ENCODE measurements at places on chromosomes 3 and 15.

DNA sequence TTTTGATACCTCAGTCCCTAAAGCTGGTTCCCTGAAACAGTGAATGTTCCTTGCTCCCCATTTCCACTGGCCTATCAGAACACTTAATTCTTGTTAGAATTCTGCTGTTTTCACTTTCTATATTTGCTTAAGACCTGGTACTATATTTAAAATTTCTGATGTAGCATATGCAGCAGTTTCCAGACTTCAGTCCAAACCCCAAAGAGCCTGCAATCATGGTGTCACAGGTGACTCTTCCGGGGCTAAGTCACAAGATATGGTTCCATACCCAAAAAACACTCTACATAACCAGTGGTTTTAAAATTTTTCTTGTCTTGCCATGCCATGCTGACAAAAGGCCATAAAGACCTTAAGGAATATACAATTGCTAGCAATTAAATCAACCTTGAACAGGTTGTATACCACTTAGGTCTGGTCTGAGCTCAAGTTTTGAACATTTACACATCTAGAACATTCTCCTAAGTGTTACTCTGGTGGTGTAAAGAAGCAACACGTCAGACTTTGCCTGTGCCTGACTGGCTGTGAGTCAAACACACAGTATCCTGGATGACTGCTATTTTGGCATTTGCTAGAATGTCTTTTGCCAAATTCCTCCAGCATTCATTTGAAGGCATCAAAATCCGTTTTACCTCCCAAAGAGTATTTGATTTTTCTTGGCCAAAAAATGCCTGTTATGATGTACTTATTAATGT, 160.0 kb downstream of the FRMD5 start:
- DNase-seq = no peak

GRCh38 chr3:149299938-149300801, 33.3 kb downstream of the TM4SF18 start:
- DNase-seq = peak; percentile 87

DNA sequence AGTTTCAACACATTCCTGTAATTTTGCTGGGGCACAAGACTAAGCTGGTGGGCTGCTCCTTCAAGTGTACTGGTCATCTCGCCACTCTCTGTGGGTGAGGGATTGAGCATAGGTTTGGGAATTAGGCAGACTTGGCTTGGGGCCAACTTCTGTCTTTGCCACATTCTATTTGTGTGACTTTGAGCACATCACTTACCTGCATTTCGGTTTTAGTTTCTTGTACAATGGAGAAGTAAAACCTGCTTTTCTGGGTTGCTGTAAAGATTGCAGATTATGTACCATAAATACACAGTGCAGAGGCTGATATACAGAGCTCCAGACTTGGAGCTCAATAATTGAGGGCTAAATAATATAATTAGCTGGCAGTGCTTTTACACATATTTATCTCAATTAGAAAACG, 162.1 kb downstream of the C3orf38 start:
- DNase-seq = no peak

- DNase-seq = no peak
These were observed 53.7 kb downstream of the TPRG1 start for GRCh38 chr3:189225431-189225830.

- DNase-seq = no peak
These were observed 45.9 kb downstream of the P3H2 start for GRCh38 chr3:190074817-190075216.

GRCh38 chr15:35123743-35124142, 38.6 kb upstream of the NANOGP8 start:
- DNase-seq = no peak

DNA sequence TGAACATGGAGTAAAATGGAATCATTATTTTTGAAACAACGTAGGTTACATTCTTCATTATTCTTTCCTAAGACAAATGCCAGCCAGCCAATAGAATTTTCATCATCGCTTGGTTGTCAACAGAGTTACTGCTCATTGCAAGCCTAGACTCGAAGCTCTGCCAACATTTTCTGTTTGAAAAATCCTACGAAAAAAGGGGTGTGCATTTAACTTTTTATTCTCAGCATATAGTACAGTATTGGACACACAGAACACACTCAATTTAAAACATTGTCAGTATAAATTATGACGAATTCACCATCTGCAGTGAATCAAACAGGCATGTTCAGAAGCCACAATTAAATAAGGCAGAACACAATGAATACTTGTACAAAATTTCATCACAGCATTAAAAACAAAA, 232.1 kb downstream of the NR1D2 start:
- DNase-seq = no peak

DNA sequence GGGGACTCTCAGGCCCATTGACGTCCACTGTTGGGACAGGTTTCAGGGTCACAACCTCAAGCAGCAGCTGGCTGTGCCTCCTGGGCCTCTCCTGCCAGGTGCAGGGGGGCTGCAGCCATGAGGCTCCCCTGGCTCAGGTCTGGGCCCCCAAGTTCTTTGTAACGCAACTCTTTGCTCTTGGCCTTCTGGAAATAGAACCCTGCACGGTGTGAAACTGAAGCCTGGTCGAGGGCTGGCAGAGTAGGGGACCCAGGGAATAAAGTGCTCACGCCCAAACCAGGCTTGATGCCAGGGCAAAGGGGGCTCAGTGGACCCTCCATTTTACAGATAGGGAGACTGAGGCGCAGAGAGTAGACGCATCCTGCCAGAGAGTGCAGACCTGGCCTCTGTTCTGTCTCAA, 771 bp downstream of the CALML4 start:
- DNase-seq = no peak

GRCh38 chr3:169260296-169260695, 403.2 kb downstream of the MECOM start:
- no peak for DNase-seq

DNA sequence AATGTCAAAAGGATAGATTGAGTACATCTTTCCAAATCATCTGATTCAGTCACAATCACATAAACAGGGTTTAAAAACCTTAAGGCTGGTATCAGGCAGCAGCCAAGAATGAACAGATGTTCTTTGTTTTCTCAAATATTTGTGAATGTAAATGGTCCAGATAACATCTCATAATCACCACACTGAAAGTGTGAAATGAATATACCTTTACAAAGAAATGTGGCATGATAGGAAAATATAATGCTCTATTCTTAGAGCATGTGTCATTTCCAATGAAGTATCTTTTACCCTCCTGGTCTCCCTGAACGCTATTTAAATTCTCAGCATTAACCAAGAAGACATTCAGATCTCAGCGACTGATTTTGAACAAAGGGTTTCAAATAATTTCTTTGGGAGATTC, 8.8 kb upstream of the ACTC1 start:
- no peak for DNase-seq

GRCh38 chr3:137641879-137642704, 122.0 kb upstream of the SOX14 start:
- no peak for DNase-seq

- DNase-seq = no peak
These were observed 29.3 kb downstream of the SLC4A7 start for GRCh38 chr3:27454914-27455313.

- no peak for DNase-seq
These were observed 33.1 kb upstream of the SI start for GRCh38 chr3:165111401-165111800.

GRCh38 chr3:23612296-23612891, 193.4 kb upstream of the UBE2E1 start:
- DNase-seq = no peak

DNA sequence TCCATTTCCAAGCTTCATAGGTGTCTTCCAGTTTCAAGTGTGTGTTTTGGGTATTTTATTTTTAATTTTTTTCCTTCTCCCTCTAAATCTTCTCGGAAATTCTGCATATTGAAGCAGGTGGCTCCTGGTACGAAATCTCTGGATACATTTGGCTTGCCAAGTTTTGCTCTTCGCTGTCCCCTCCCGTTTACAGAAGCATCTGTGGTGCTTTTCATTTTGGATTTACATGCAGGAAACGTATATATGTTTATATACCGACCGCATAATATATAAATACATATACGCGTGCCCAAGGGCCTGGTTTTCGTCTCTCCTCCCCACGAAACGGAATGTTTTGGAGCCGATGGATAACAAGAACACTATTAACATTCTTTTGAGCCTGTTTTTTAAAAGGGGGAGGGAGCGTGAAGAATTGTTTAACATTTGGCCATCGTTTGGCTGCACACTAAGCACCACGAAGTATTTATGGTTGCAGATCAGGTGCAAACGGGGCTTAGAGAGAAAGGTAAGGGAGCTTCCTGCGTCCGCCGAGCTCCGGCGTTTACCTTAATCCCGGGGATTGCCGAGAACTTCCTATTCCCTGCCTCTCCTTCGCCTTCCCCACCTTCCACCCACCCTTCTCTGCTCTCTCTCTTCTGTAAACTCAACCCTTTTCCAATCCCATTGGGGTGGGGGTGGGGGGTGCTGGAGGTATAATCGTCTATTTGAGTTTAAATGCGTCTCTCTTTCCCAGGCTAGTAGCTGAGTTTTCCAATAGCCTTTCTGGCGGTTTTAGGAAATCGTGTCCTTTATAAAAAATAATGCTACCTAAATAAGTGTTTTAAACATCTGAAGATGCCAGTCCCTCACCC, 1.1 kb upstream of the NLGN1 start:
- peak; percentile 28 for DNase-seq

GRCh38 chr3:42229942-42230688, 35.9 kb downstream of the CCK start:
- DNase-seq = peak; percentile 60

DNA sequence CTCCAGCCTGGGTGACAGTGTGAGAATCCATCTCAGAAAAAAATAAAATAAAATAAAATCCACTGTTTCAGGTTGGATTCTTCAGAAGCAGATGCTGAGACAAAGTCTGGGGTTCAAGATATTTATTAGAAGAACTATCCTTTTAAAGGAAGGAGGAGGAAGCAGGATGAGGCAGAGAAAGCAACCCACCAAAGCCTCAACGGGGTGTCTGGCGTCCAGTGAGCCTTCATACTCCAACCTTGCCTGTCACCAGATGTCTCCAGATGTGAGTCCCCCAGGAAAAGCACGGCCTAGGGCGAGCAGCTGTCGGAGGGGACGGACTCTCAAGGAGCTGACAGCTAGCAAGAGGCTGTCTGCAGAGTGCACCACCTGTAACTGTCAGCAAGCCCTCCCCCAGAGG, 37.3 kb downstream of the MB21D2 start:
- DNase-seq = no peak

DNA sequence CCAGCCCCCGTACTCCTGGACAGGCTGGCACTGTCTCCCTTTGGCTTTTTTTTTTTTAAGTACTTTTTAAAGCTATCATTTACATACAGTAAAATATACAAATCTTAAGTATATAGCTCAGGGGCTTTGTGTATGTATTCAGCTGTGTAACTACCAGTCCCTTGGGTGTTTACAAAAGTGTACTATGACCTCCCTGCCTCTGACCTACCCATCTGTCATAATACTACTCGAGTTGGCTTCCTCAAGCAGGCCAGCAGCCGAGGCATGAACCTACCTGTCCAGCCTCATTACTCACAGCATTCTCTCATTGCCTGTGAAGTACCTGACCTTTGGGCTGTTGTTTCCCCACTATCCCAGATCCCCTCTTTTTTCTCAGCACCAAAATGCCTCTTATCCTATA, 33.2 kb downstream of the ABHD2 start:
- no peak for DNase-seq

DNA sequence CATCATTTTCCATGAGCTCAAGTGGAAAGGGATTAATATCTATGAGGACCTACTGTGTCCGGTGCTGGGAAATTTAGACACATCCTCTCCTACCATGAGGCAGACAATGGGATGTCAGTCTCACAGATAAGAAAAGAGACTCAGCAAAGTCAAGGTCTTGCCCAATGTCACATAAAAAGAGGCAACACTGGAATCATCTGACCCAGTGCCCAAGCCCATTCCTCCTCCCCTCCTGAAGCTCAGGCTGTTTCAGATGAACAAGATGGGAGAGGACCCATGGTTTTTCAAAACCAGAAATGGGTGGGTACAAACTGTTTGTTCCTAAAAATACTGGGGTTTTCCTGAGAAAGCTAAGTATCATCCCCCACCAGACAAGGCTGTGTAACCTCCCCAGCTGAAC, 22.2 kb downstream of the POC1A start:
- no peak for DNase-seq

DNA sequence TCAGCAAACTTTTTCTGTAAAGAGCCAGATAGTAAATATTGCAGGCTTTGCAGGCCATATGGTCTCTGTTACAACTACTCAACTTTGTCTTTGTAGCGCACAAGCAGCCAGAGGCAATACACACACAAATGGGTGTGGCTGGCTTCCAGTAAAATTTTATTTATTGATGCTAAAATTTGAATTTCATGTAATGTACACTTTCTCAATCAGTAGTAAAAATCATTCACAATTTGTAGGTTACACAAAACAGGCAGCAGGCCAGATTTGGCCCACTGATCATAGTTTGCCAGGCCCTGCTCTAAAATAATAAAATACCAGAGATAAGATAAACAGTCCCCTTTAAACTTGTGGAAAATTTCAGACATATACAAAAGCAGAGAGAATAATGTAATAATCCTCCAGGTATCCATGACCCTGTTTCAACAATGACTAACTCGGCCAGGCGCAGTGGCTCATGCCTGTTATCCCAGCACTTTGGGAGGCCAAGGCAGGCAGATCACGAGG, 330.3 kb downstream of the SHQ1 start:
- no peak for DNase-seq

DNA sequence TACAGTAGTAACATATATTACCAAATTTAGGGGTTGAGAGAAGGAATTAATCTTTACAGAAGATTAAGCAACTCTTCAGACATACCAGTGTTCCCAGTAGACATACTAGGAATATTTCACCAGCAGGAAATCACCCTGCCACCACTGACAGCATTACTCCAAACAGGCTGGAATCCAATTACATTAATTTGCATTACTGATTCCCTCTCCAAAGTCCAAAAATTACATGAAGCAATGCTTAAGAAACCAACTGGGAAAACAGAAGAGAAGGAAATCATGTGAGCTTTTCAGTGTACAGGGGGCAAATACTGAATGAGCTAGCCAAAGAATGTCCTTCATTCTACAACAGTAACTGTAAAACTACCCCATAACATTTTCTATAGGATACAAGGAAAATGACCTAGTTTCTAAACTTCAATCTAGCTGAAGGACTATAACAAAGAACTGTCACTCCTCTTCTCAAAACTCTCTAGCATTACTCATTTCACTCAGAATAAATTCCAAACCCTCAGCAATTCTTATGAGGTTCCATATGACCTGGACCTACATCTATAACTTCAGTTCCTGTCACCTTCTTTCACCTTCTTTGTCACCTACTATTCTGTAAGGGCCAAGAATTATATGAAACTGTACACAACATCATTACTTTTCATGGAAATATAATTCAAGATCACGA, 72.7 kb downstream of the INO80 start:
- no peak for DNase-seq

GRCh38 chr3:156211583-156211982, 91.2 kb downstream of the KCNAB1 start:
- DNase-seq = no peak

GRCh38 chr3:89488800-89489580, 381.6 kb downstream of the EPHA3 start:
- no peak for DNase-seq

GRCh38 chr3:73568371-73568862, 56.3 kb downstream of the PDZRN3 start:
- DNase-seq = no peak

GRCh38 chr3:138812806-138813205, 21.9 kb downstream of the PIK3CB start:
- DNase-seq = no peak

GRCh38 chr3:113245761-113246161, 34.4 kb downstream of the BOC start:
- no peak for DNase-seq

All from SW480 (cell line).